ENCODE measurements at places on chromosomes 3 and 15.

DNA sequence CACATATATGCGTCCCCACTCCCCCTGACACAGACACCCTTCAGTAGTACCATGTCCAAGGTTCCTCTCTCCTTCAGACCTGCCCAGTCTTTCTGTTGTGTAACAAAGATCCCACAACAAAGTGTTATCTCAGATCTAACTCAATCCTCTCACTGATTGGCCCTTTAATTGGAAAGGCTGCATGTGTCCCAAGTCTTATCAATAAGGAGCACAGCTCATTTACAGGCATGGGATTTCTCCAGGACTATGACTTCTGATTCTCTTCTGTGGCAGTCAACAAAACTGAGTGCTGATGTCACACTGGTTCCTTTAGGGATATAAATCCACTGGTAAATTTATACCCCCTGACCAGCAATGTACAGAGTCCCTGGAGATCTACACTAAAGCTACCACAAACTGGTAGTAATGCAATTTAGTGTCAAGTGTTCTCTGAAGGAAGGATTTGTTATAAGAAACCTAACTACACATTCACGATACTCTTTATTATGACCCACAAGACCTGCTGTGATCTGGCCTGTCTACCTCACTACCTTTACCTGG lies 28.1 kb downstream of the CLK3 start:
- DNase-seq: no peak

GRCh38 chr3:45120359-45121158 lies 25.6 kb downstream of the CDCP1 start:
- DNase-seq: peak; percentile 29

DNA sequence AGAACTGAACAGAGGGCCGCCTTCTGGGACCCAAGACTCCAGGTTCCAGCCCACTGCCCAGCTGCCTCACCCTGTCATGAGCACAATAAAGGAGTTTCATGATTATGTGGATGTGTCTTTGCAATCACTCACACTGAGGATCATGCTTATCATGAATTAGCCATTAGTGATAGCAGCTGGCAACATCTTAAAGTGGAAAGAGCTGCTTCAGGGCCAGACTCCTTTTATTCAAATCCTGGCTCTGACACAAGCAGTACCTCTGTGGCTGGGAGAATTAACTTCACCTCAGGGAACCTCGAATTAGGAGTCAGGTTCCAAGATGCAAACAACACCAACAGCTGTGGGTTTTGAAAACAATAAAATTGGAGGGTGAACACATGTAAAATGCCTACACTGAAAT lies 6.6 kb upstream of the SCAP start:
- DNase-seq: no peak

GRCh38 chr15:70374096-70374495 lies 276.4 kb upstream of the TLE3 start:
- DNase-seq: no peak

GRCh38 chr15:71743861-71744382 lies 66.4 kb upstream of the NR2E3 start:
- DNase-seq: peak; percentile 46

DNA sequence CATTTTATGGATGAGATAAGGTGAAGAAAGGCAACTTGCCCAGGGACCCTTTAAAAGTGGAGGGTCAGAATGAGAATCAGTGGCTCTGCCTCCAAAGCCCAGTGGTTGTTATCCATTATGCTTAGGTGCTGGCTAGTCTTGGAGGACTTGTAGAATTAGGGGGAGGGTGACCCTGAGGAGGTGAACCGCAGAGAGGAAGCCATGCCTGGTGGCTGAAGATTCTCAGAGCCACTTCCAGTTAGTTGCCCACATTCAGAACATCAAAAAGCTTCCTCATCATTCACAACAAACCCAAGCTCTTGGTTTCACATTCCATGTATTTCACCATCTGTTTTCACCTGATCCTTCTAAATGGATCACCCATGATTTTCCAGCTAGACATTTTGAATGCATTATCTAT lies 11.2 kb downstream of the EBLN2 start:
- DNase-seq: no peak

DNA sequence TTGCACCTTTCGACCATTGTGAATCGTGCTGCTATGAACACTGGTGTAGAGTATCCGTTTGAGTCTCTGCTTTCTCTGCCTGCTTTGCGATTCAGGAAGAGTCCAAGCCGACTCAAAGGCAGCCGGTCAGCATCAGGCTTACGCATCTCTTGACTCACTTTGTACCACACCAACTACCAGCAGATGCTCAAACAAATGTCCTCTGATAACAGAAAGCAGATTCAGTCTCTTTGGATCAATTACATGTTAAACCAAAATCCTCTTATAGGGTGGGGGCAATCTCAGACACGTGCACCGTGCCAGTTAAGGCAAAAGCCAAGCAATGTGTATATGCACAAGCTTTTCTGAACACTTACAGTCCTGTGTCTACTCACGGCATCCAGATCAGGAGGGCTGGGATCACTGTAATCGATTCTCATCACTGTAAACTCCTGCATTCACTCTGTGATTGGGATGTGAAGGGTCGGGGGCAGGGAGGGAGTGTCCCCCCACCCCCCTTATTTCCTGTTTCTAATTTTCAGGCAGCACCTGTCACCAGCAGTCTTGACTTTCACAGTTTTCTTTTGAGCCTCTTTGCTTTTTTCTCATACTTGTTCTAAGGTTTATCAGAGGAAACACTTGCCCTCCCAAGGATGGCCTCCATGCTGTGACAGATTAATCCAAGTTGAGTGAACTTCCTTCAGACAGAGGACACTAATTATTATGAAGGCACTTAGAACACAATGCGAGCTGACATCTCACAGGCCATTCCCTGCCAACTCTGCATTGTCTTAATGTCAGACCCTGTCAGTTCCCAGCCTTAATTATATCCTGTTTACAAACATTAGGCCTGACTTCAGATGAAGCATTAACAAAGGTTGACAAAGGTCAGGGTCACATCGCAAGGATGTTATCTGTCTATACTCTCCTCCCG lies 153.5 kb downstream of the MECOM start:
- no peak for DNase-seq

- DNase-seq: no peak
These were observed 243.1 kb downstream of the MECOM start for GRCh38 chr3:169420429-169420828.

DNA sequence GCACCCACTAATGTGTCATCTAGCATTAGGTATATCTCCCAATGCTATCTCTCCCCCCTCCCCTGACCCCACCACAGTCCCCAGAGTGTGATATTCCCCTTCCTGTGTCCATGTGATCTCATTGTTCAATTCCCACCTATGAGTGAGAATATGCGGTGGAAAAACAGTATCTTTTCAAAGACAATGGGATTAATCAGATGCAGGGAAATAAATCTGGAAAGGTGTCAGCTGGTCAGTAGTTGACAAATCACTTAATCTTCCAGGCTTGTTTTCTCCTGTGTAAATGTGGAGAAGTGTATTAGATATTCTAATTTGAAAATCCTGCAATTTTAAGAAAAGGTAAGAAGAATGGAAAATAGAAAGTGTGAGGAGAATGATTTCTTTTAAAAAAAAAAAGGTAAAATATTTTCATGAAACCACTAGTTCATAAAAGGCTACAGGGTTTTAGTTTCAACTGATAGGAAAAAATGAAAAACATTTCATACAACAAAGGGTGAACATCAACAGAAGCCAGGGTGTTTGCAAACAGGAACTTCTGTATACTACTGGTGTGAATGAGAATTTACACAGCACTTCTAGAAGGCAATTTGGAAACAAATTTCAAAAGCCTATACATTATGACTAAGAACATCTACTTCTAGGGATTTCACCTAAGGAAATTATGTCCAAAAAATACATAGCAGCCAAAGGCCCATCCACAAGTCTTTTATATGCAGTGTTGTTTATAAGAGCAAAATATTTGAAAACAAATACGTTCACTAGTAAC lies 113.5 kb downstream of the CBLB start:
- DNase-seq: no peak

DNA sequence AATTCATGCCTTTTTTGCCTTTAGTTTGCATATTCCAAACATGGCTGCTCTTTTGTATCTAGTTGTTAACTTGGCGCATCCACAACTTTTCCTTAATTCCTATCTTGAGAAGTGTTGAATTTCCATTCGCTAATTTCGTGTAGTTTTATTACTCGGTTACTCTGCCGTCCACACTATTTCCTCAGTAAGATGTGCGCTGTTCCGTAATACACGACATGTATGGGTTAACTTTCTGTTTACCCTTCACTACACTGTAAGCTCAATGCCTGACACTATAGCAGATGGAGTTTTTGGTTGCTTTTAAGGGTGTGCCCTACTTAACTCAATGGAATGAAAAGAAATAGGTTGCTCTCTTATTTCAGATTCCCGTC lies 724 bp downstream of the RPSA start:
- no peak for DNase-seq

DNA sequence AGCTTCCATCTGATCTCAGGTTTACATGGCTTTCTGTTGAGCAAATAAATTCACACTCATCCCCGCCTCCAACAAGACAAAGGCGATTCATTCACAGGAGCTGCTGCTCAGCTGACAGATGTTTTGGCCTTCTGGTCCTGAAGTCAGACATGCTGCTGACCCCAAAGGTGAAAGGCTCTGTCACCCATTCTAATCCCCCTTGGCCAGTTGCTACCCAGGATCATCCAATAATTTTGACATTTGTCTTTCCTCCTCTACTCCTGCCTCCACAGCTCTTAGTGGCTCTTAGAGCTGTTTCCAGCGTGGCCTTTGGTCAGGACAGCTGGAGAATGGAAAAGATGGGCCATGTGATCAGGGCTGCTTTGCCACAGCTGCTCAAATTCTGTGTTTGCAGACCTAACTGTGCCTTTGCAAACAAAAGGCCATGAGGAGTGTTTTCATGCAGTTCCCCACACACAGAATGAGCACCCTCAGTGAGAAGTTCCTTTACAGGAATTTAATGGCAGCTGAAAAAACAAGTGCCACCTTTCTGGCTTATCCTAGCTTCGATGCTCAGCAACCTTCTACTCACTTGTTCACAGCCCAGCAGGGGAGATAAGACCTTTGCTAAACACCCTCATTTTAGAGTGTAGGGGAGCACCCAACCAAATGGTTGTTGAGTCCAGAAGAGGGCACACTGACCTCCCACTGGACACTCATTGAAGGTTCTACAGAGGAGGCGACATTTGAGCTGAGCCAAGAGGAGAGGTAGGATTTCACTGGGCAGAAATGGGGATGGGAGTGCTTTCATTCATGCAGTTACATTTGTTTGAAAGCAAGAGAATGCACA lies 39.0 kb downstream of the CYP19A1 start:
- no peak for DNase-seq

DNA sequence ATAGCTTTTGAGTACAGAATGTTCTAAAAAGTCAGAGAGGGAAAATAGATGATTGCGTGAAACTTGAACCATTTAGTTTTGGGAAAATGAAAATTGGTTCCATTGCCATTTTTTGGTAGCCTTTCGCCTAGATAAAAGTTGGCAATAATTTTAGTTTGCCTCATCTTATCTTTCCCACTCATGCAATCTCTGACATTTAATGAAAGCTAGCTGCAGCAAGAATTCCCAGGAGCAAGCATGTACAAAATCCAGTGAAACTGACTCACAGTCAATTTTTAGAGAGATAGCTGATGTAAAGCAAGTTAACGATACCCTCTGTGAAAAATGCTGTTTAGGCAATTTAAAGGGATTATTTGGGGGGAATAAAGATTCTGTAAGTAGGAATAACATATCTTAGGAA lies 797.4 kb downstream of the GRM7 start:
- DNase-seq: no peak

DNA sequence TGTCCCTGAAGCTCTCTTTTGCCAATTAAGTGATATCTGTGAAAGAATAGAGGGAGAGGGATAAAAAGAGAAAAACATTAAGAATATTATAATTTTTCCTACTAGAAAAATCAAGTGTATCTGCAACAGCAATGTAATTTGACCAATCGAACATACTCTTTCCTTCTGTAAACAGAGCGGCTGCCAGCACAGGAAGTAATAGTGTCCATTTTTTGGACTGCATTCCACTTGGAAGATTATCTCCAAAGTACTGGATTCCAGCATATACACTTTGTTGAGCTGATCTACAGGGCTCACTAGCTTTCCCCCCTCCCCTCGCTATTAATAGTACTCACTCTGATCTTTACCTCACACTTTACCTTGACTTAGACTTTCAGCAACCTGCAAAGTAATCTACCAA lies 90.4 kb downstream of the SUCLG2 start:
- DNase-seq: no peak

- DNase-seq: no peak
These were observed 20.0 kb upstream of the SNX22 start for GRCh38 chr15:64131547-64131946.

- DNase-seq: no peak
These were observed 473.6 kb downstream of the SI start for GRCh38 chr3:164604687-164605086.

- DNase-seq: no peak
These were observed 79.1 kb downstream of the SLC49A4 start for GRCh38 chr3:122873741-122874515.

DNA sequence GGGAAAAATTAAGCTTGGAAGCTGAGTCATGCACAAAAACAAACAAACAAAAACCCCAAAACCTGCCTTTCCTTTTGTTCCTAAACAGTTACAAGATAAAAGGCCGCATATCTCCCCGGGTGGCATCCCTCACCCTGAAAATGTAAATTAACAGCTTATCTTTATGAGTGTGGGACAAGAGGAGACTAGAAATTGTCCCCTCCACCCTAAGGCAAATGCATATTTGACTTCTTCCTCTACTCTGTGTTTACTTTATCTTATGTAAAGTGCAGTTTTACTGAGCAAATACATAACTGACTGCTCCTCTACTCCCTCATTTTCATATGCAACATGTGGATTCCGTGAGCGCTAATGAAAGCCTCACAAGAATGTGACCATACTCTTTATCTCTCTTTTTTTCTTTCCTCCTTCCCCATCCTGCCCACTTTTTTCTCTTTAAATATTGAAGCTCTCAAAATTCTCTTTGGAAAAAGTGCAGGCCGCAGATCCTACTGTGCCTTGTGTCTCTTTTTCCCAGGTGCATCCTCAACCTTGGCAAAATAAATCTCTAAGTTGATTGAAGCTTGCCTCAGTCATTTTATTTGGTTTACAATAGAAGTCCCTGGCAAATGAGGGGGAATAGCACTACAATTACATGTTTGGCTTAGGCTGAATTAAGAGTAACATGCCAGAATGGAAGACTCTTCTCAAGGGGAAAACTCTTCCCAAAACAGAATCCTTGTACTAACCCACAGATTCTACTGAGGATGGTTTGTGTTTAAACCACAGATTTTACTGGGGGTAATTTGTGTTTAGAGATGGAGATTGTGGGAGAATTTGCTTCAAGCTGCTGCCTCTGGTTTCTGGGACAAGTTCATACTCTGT lies 72.7 kb upstream of the WDR72 start:
- no peak for DNase-seq

Data from HFFc6 (cell line).